ENCODE measurements at places on chromosomes 13 and 19.

- no peak for DNase-seq
Measured at GRCh38 chr13:21463424-21463823, 4.3 kb upstream of the ZDHHC20 start.

DNA sequence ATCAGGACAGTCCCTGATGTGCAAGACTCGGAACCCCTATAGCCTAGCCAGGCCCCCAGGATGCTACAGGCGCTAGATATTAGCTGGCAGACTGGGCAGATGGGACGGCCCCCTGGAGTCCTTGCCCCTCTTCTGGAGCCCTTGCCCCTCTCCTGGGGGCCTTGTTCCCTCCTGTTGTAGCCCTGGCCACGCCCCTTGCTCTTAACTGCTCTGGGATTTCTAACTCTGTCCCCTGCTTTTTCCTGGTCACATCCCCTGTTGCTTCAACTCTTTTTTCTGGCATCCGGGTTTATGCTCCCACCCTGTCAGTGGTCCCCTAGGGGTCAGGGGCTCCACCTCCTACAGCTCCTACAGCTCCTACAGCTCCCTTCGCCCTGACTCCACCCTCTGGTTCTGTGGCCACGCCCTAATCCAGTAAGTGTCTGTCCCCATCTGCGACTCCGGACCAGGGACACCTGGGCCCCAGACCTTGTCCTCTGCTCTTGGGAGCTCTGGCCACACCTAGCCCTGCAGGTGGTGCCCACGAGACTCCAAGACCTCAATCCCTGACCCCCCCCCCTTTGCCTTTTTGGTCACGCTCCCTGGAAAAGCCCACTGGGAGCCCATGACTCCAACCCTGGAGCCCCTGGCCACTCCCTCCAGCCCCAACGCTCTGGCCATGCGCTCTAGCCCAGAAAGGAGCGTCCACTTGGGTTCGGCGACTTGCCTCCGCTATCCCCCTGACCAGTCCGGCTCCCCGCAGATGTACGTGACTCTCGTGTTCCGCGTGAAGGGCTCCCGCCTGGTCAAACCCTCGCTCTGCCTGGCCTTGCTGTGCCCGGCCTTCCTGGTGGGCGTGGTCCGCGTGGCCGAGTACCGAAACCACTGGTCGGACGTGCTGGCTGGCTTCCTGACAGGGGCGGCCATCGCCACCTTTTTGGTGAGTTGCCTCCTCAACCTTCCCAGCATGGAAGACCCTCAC lies 6.8 kb downstream of the PLPPR2 start:
- DNase-seq = peak; percentile 63

- DNase-seq = peak; percentile 26
Measured at GRCh38 chr13:79108914-79109643, 297.0 kb downstream of the RBM26 start.

GRCh38 chr19:58084596-58085347 lies 13.3 kb downstream of the ZSCAN18 start:
- no peak for DNase-seq

DNA sequence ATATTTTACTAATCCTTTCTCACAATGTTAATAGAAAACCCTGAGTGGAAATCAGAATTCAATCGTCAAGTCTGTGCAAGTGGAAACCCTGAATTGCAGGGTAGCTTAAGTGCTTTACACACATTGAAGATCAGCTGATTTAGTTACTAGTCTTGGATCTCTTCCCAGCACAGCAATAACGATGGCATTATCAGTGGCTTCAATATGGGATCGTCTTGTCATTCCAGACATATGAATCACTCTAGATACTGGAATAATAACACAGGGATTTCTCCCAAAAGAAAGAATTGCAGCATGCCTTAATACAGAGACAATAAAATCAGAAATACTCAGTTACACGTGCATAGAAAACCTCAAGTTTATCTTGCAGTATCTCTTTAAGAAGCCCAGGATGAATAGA lies 12.6 kb upstream of the METTL21C start:
- DNase-seq = peak; percentile 17

DNA sequence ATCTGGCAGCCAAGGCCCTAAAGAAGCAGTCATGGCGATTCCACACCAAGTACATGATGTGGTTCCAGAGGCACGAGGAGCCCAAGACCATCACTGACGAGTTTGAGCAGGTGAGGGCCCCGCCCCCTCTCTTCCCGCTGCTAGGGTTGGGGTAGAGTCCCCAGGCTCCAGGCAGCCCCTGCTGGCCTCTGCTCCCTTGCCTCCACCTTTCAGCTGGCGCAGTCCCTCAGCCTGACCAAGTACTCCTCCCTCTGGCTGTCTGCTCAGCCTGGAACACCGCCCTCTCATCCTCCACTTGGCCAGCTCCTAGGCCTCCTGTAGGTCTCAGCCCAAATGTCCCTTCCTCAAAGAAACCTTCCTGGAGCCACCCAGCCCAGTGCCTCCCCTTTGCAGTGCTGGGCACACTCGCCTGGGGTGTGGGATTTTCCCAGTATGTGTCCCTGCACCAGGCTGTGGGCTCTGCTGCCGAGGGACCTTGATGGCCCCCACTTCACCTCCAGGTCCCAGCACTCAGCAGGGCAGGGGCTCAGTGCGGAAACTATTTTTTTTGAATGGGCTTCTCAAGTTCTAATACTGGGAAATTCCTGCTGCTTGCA lies 5.7 kb downstream of the LENG1 start:
- DNase-seq = no peak

GRCh38 chr19:27746691-27747380 lies 1466.1 kb downstream of the UQCRFS1 start:
- DNase-seq = no peak

GRCh38 chr19:38203197-38203596 lies 20.8 kb downstream of the DPF1 start:
- no peak for DNase-seq

GRCh38 chr13:71609271-71609670 lies 257.7 kb downstream of the DACH1 start:
- DNase-seq = no peak

DNA sequence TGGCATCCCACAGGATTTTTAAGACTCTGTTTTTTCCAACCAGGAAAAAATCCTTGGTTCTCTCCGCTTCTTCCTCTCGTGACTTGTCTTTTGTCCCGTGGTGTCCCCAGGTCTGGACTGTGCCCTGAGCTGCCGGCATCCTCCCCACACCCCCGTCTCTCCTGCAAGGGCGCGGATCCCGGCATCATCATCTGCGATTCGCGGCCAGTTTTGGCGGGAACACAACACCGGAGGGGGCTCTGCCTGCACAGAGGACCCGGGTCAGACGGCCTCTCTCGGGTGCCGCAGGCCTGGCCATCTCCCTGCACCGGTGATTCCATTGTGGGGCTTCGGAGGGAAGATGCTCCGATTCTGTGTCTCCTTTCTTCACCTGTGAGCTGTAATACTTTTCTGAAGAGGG lies 18.8 kb upstream of the GAS6 start:
- no peak for DNase-seq

DNA sequence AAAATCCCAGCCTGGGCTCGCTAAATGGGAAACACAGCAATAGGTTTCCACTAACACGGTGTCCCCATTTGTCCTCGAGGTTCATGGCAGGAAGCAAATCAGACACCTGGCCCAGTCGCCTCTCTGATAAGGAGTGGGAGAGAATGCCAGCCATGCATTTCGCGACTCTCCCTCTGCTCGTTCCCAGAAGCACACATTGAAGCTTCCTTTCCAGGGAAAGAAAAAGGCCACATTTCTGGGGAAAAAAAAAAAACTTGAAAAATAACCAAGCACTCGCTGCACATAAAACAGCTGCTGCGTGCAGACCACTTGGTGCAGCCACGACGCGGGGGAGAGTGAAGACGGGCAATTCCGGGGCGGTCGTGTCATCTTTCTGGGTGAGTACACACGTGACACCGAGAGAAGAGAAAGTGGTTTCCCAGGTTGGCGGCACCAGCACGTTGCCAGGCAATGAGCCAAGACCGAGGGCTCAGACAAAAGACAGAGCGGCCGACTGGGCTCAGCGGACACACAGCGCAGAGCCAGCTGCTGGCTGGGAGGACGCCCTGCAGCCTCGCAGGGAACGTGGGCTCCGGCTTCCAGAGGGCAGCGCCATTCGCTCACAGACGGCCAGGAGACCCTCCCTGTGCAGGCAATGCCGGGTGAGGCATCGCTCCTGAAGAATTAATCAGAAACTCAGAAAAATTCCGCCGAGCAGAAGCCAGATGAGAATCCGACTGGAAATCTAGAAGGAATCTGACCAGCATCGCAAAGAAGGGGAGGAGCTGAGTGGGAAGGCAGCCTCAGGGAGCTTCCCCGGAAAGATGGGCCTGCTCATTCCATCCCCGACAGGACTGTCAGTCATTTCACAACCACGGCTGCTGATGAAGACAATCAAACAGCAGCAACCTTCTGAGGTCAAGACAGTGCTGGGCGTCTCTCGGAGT lies 83.2 kb upstream of the IRS2 start:
- no peak for DNase-seq

DNA sequence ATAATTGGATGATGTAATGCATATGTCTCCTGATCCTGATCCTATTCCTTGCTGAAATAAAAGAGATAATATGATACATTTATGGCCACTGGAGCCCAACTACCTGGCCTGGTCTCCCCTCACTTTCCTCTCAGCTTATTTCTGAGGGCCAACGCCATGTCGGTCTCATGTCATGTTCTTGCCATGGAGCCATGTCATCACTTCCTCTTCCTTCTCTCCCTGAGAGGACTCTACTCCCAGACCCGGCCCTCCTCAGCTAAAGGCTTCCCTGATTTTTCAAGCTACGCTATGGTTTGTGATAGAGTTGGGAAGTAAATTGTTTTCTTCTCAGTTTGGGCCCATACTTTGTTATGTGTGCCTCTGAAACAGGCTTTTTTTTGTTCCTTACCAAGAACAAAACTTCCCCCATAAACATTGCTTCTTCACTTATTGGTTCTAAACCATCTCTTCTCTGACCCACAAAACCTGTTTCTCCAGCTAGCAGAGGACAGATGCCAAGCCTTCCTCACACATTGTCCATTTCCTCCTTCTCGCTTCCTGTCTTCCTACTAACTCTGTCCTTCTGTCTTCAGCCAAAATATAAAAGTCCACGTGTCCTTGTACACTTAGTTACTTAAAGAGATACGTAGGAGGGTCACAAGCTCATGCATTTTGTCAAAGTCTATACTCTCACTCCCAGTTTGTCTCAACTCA lies 319.9 kb upstream of the DACH1 start:
- no peak for DNase-seq

- no peak for DNase-seq
Measured at GRCh38 chr13:99197117-99197651, 3.5 kb upstream of the UBAC2 start.

DNA sequence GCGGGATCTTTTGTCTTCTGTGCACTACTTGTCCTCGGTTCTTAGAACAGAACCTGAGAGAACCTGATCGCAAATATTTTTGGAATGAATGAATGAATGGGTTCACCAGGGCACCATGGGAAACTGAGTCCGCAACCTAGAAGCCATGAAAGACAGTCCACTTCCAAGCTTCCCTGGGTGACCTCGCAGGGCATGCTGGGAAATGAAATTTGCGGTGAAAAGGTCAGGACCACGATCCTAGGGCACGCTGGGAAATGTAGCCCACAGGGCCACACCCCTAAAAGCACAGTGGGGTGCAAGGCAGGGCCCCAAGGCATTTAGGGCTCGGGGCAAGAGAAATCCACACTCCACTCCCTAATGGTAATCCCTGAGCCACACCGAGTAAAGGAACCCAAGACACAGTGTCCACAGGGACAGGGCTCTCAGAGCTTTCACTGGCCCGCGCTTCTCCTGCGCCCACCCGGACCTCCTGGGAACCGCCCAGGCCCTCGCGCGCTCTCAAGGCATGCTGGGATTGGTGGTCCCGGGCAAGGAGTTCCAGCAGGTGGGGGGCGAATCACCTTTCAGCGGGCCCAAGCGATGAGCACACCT lies 1.1 kb upstream of the PPP1R12C start:
- DNase-seq = no peak

- DNase-seq = peak; percentile 85
Measured at GRCh38 chr19:18596752-18597157, 8.2 kb downstream of the REX1BD start.

GRCh38 chr19:45047188-45047797 lies 8.4 kb downstream of the CLASRP start:
- DNase-seq = no peak

GRCh38 chr13:82878536-82878935 lies 1003.7 kb downstream of the SLITRK1 start:
- no peak for DNase-seq

DNA sequence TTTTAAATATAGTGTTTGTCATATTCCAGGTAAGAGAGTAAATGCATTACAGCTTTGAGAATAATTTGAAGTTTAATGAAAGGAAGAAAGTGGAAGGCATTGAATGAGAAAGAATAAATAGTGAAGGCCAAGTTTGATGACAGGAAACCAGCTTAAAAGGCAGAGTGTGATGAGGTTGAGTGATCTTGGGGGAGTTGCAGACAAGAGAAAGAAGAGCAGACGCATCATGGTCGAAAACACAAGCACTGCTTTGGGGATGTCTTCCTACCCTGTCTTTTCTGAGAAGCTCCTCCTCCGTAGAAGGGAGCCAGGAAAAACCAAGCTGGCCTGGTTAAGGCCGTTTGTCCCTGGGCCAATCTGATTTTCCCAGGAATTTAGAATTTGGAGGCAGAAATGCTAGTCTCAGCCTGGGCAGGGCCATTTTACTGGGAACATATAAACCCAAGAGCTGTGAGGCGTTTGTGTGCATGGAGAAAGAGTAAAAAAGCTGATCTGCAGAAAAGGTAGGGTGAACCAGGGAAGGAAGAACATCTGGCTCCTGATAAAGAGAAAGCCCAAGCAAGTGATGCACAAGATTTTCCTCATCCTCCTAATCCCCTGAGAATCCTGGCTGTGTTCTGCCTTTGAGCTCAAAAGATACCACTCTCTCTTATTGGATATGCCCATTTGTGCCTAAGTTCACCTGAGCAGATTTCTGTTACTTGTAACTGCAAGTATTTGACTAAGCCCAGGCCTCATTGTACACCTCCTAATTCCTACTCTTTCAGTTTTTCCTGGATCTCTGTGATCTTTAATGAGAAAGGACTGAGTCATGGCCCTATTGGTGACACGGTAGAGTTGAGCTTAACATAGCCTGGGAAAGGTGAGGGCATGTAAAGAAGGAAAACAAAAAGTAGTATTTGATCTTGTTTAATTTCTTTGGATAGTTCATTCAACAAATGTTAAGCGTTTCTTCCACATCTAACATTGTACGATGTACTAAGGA lies 80.0 kb downstream of the WDFY2 start:
- peak; percentile 74 for DNase-seq

DNA sequence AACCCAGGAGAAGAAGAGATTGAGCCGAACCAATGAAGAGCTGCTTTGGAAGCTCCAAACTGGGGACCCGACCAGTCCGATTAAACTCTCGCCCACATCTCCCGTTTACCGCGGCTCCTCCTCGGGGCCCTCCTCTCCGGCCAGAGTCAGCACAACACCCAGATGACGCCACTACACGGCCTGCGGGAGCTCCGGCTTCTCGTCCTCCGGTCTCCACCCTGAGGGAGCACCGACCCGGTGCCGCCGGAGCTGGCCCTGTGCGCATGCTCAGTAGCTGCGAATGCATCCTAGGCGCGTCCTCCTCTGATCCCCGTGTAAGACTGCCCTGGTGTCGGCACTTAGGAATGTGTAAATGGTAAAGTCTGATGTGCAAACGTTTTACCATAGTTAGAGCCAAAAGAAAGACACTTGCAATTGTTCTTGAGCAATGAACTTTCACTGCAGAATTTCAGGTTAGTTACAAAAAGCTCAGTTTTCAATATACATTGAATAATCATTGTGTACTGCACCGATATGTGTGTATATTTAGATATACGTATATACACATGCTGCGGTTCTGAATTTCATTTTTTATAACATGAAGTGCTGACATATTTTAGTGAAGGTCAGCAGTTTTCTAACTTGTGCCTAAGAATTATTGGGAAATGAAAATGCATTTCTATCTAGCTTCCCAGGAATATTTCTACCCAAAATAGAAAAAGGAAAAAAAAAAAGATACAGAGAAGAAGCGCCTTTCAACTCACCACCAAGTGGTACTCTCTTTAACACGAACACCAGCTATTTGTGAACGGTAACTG lies 92.2 kb downstream of the SLC7A1 start:
- DNase-seq = no peak
